ENCODE measurements at places on chromosomes 7 and 10.

- DNase-seq = no peak
Observed at GRCh38 chr10:97928897-97929296, 79.3 kb downstream of the GOLGA7B start.

DNA sequence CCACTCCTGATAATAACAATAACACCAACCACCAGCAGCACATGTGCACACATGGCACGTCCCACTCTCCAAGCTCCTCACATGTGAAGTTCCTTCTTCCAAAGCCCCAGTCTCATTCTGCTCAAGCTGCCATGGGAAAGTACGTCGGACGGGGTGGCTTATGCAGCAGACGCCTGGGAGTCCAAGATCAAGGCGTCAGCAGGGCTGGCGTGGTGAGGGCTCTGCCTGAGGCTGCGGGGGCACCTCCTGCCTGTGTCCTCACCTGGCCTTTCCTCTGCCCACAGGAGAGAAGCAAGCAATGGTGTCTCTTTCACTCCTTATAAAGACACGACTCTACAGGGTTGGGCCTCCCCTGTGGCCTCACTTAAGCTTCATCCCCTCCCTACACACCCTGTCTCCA lies 68.8 kb upstream of the INSIG1 start:
- no peak for DNase-seq

- DNase-seq = no peak
Observed at GRCh38 chr10:14728346-14728745, 46.4 kb downstream of the FAM107B start.

GRCh38 chr7:157436076-157436475 lies 99.3 kb downstream of the DNAJB6 start:
- DNase-seq = no peak

- no peak for DNase-seq
Observed at GRCh38 chr10:115854740-115855435, 418.1 kb downstream of the GFRA1 start.
